ENCODE measurements at places on chromosomes 11 and 22.

GRCh38 chr11:24637520-24637919 is 140.7 kb downstream of the LUZP2 start:
- DNase-seq, result no peak

DNA sequence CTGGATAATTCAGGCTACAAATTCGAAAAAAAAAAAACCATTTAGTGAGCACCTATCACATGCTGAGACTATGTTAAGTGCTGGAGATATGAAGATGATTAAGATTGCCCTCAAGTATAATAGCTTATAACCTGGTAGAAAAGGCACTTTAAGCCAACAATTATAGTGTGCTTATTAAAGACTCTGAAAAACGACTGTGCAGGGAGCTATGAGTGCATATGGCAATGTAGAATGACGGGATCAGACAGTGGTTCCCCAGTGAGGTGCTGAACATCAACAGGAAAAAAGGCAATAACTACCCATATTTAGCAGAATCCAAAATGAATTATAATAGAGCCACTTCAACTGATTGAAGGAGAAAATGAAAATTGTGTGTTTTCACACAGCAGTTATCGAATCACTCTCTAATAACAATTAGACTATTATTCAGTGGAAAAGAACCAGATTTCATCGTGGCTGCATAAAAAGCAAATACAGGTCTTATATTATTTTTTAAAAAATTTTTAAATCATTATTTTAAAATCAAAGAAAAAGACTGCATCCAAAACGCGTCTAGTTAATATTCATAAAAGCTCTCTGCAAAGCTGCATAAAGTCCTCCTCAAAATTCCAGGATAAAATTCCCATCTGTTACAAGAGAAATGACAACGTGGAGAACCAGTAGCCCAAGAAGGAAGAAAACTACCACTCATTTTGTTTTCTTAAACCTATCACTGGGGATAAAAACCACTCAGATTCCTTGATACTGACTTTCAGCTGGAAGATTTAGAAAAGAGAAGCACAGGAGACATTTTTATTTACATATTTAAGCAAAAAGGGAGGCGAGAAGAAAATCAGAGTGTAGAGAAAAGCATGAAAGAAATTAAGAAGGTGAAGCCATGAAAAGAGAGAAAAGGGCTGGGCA is 1.1 kb downstream of the MTMR2 start:
- no peak for DNase-seq

DNA sequence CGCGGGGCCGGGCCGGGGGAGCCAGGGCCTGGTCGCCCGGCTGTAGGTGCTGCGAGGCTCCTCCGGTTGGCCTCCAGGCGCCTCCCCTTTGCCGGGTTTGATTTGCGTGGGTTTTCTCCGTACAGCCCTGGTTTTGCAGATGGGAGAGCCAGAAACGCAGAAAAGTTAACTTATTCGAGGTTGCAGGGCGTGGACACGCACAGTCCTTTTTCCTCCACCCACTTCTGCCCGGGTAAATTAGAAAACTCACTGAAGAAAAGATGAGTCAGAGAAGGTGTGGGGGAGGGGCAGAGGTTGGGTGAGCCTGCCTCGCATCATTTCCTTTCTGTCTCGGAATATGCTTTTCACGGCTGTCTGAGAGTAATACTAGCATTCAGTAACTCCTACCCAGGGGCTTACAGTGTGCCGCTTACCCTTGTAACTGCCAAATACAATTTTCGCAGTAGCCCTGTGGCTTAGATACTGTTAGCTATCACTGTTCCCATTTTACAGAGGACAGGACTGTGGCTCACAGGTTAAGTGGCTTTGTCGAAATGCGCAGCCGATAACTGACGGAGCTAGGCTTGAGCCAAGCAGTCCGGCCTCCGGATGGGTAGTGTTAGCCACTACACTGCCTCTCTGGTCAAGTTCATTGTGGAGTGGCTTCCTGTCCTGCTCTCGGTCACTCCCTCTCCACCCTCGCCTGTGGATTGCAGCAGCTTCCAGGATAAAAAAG is 812 bp downstream of the FADD start:
- peak; percentile 93 for DNase-seq

DNA sequence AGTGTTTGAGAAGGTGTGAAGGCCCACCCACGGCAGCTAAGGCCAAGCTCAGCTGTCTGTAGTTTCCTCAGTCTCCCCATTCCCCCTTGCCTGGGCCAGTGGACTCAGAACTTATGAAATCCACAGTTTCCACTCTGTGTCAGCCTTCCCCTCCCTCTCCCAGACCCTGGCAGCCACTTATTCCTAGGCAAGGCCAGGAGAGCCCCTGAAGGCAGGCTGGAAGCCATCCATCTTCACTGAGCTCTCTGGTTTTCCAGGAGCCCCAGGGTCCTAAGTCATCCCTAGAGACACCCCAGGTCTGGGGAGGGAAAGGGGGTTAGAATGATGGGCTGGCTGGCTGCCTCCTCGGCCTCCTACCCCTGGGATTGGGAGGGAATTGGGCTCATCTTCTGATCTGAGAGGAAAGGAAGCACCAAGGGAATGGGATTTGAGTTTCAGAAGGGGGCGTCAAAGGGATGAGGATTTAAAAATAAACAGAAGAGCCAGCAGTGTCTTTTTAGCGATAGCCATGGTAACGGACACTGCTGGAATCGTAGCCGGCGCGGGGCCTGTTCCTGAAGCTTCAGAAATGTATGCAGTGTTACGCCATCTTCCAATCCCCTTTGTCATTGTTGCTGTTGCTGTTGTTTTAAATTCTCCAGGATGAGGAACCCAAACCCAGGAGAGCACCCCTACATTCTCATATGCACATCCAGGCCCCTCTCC is 561.1 kb upstream of the CADM1 start:
- DNase-seq, result no peak

GRCh38 chr11:110761991-110762390 is 49.8 kb upstream of the ARHGAP20 start:
- DNase-seq, result no peak

DNA sequence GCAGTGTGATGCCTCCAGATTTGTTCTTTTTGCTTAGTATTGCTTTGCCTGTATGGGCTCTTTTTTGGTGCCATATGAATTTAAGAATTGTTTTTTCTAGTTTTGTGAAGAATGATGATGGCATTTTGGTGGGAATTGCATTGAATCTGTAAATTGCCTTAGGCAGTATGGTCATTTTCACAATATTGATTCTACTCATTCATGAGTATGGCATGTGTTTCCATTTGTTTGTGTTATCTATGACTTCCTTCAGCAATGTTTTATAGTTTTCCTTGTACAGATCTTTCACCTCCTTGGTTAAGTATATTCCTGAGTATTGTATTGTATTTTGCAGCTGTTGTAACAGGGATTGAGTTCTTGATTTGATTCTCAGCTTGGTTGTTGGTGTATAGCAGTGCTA is 18.3 kb upstream of the ZBED5 start:
- DNase-seq, result no peak

- DNase-seq, result no peak
Observed at GRCh38 chr11:44275241-44275640, 34.7 kb downstream of the ALX4 start.

DNA sequence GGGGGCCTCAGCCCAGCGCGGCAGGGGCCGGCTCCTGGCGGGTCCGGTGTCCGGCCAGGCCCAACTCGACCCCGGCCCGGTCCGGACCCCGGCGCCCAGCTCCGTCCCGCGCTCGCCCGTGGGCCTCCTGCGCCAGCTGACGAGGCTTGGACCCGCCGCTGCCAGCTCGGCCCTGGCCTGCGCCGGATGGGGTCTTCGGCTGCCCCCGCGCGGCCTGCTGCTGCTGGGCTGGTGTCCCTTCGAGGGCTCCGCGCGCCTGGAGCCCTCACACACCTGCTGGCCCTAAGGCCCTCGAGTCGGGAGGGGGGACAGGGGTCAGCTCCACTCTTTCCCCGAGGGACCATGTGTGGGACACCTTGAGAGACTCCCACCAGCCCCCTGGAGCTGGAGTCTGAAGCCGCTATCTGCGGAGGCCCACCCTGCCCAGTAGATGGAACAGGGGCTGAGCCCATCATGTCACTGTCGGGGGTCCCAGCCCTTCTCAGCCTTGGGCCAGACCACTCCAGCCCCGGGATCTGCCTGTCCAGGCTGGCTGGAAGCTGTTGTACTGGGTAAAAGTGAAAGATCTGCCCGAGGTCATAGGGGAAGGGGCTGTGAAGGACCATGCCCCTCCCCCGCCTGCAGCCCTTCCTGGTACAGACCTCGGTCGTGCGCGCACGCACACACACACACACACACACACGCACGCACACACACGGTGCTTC is 768 bp upstream of the CDKN1C start:
- DNase-seq, result no peak

DNA sequence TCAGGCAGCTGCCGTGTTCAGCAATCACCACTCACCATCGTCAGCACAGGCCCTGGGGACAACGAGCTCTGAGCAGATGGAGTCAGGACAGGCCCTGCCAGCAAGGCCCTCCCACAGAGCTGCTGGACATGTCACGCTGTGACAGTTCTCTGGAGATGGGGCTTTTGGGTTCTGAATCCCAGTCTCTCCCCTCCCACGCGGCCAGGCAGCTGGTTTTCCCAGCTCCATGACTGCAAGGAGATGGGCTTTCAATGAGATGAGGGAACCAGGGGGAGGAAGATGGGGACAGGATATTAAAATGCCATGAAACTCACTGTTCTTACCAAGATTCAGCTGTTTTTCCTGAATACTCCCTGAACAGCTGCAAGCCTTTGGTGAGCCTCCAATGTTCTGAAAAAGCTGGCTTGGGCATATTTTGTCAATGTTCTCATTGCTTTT is 305.9 kb downstream of the BRD1 start:
- DNase-seq, result no peak

- DNase-seq, result no peak
Observed at GRCh38 chr11:86034710-86035109, 34.2 kb downstream of the PICALM start.

- DNase-seq, result no peak
Observed at GRCh38 chr11:93986716-93987115, 34.4 kb upstream of the HEPHL1 start.

GRCh38 chr11:124961972-124962609 is 8.1 kb downstream of the CCDC15 start:
- peak; percentile 43 for DNase-seq

GRCh38 chr11:69925366-69926196 is 106.4 kb upstream of the FGF3 start:
- DNase-seq, result no peak

- DNase-seq, result no peak
Observed at GRCh38 chr11:13495929-13496328, at the start of gene PTH. TSS of gene PTH (minus strand) at chr11:13495997. CDS start at chr11:13492855, 3,142 bp downstream.

DNA sequence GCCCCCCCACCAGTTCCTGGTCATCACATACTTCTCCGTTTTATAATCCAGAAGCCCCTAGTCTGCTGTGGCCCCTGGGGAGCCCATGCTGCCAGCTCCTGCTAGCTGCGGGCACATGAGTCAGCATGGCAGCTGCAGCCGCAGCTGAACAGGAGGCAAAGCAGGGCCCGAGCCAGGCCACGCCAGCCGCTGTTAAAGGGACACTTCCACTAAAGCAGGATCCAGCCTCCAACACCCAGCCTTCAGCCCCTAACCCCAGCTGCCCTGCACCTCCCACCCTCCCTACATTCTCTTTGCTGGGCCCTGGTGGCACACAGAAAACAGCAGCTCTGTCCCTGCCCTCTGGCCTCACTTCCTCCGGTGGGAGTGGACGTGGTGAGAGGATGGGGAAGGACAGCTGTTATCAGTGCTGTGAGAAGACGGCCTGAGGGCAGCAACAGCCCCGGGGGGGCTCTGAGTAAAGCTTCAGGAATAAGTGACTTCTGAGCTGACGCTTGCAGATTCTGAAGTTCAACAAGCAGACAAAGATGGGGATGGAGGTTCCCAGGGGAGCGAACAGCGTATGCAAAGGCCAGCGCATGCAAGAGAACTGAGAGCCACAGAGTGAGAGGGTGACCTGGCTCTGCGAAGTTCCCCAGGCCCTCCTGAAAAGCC is 688 bp upstream of the LRRC74B start:
- DNase-seq, result no peak

DNA sequence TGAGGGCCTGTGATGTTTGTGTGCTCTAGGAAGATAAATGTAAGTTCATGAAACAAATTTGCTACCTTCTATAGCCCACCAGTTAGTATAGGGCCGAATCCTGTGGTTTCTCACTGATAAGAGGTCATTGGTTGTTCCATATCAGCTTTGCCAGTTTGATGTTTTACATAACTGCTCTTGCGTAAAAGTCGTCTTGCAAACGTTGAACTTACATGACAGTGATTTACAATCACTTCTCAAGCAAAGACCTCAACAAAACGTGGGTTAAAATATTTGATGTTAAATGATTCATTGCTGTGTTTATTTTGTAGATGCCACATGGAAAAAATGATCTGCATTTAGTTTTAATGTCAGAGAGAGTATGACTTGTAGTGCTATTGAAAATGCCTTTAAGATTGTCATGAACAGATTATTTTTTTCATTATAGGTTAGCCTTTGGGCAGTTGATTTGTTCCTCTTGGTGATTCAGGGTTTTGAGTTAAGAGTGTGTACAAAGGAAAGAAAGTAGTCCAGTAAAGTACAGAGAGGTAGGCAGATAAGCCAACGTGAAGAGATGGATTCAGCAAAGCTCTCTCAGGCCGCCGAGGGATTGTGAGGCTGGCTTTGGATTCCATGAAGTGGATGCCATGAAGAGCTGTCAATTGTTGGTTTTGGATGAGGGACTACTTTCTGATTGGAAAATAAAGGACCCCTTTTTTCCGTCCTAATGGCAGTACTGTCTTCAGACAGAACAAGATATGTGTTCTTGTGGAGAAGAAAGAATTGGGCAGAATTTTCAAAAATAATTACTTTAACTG is 2.6 kb downstream of the EWSR1 start:
- DNase-seq, result no peak

GRCh38 chr11:130918081-130918480 is 1.8 kb upstream of the SNX19 start:
- DNase-seq, result no peak

GRCh38 chr11:45603946-45604682 is 61.3 kb downstream of the CHST1 start:
- no peak for DNase-seq

DNA sequence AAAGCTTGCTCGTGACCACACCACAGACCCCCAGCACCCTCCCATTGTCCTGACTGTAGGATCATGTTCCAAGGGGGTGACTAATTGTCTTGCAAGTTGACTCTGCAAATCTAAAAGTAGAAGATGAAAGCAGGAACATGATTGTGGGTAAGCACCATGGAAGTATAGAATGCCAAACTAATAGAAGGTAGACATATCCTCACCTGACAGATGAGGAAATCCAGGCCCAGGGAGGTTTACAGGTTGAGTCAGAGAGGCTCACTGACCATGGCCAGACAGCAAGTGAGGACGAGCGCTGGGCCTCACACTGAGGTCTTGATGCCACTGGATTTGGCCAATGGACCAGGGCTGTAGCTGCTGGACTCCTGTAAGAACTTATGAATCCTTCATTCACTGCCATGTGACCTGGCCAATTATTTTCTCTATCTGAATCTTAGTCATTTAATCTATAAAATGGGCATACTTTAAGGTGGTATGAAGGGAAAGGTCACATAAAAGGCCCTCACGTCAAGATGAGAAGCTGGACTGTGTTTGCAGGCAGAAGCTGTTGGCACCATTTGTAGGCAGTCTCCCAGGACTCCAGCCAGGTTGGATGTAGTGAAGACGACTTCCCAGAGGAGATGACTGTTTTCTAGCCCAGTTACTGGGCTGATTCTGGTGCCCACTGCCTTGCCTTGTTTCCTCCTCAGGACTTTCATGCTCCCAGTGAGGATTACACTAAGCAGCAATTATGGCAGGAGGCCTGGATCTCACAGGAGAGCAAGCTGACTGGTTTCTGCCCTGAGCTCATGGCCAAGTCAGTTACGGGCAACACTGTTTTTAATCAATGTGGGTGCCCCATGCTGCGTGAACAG is 54.6 kb downstream of the GAB4 start:
- no peak for DNase-seq

GRCh38 chr22:17260950-17261349 is 41.7 kb upstream of the ADA2 start:
- DNase-seq, result no peak
